NCI-H1436 (cell line): ENCODE measurements at places on chromosomes 2 and 18.

- no peak for DNase-seq
Observed at GRCh38 chr2:48693645-48694044, 61.9 kb downstream of the LHCGR start.

DNA sequence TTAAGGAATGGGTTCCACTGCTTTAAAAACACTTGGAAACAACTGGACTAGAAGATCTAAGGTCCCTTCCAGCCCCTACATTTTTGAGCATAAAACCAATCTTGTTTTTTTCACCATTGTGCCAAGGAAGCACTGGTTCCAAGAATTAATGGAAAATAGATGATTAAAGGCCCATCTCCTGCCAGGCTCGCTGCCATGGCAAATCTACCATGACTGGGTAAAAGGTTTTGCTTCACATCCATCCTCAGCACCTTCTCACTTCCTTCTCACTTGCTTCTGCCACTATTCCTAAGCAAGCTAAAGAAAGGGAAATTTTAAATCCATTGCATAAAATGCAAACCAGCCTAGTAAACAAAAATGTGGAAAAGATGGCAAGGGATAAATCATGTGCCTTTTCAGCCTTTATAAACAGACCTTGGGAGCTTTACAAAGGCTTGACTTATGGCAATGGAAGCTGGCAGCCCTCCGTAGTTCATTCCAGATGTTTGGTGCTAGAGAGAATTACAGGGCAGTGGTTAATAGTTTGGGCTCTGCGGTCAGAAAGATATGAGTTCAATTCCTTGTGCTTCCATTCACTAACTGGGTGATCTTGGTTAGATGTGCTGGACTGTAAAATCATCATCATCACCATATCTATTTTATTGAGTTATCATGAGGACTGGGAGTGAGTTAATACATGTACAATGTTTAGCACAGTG is 27.0 kb upstream of the ST3GAL5 start:
- DNase-seq, result no peak

- no peak for DNase-seq
Observed at GRCh38 chr2:51516667-51517066, 484.7 kb upstream of the NRXN1 start.

DNA sequence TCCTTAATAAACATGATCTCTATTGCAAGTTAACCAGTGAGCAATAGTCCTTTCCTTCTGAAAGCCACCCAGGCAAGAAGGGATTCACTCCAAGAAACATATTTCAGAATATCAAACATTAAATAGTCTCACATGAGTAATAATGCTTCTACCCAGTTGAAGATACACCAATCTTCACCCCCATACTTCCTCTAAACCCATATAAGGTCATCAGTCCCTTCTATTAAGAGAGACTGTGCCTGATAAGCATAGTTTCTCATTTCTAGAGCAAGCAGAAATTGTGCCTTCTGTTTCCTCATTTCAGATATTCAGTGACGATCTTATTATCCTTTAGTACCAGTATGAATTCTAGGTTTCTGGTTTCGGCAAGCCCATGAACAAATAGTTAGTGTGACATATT is 64.6 kb downstream of the DSEL start:
- DNase-seq, result no peak

DNA sequence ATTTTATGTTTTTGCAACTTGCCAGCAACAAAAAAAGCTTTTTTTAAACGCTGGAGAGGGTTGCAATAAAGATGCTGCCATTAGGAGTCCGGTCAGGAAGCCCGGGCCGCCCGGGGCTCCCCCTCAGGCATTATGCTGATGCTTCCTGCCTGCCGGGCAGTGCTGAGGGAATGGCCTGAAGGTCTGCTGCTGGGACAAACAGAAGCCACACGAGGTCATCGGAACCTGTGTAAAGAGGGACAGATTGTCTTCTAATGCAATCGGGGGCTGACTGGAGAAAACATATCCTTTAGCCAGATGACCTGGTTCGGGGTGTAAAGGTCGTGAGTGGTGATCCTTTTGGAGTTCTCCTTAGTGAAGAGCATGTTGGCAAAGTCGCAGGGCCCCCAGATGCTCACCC is 2.3 kb downstream of the IMPA2 start:
- DNase-seq, result no peak

- no peak for DNase-seq
Observed at GRCh38 chr2:150282771-150283371, 204.6 kb downstream of the RND3 start.

GRCh38 chr2:24214880-24215279 is 40.0 kb downstream of the FAM228A start:
- no peak for DNase-seq

GRCh38 chr2:192579965-192580700 is 385.4 kb upstream of the TMEFF2 start:
- no peak for DNase-seq

DNA sequence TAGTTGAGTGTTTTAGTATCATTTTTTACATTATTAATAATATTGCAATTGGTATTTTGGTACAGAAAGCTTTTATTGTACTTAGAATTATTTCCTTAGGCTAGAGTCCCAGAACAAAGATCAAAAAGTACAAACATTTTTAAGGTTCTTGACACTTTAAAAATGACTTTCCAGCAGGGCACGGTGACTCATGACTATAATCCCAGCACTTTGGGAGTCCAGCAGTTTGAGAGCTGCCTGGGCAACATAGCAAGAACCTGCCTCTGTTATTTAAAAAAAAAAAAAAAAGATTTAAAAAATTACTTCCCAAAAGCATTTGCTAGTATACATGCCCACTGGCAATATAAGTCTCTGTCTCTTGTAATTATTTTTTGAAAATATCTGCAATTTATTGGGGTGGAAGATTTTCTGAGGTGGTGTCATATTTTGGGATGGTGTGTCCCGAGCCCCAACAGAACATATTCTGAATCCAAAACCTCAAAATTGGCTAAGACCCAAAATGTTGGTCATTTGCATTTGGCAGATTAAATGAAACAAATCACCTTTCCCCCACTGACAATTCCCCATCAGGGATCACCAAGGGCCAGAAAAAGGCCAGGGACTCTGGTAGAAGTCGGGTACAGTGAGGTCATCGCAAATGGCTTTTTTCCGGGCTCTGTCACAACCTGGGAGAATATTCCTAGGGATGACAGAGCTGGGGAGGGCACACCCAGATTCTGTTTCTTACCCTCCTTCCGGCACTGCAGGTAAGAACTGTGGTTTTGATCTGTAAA is 42.1 kb downstream of the NIFK start:
- no peak for DNase-seq

- no peak for DNase-seq
Observed at GRCh38 chr2:73187549-73187948, 14.8 kb upstream of the NOTO start.

DNA sequence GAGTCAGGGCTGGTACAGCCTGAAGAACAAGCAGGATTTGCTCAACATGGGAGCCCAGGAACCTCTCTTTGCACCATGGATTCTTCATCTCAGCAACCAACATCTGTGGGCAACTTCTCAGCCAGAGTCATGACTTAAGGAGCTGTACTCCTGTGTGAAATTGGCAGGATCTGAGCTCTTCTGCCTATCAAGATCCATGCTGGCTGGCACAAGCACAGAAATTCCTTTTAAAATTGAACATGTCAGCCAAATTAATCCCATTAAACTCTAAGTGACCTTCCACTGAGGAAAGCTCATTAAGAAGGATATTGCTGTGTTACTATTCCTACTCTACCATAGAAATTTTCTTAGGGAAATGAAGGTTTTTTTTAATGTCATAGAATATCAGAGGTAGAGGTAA is 110.5 kb upstream of the SCG2 start:
- DNase-seq, result no peak

GRCh38 chr2:71467180-71467815 is 13.9 kb downstream of the DYSF start:
- DNase-seq, result no peak

- DNase-seq, result no peak
Observed at GRCh38 chr18:48803951-48804855, 146.6 kb downstream of the SMAD7 start.

DNA sequence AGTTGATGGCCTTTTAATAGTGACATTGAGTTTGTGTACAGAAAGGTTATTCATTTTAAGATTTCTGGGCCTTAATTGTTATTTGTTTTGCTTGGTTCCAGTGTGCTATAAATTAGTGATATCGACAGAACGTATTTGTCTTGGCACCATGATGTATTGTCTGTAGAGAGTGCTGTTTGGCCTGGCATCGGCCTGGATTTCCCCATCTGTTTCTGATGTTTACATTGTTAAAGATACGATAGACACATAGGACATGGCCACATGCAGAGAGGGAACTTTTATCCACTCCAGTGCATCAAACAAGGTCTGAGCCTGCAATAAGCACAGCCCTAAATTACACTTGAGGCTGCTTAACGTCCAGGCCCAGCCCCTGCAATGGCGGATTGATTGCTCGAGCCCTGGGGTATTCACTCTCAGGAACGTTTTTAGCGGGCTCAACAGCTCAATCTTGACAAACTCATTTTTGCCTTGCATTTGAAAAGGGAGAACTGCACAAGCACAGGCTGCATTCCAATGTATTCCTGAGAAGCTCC is 144.7 kb downstream of the SLC4A3 start:
- no peak for DNase-seq

- no peak for DNase-seq
Observed at GRCh38 chr2:16245481-16246054, 305.2 kb downstream of the MYCN start.

DNA sequence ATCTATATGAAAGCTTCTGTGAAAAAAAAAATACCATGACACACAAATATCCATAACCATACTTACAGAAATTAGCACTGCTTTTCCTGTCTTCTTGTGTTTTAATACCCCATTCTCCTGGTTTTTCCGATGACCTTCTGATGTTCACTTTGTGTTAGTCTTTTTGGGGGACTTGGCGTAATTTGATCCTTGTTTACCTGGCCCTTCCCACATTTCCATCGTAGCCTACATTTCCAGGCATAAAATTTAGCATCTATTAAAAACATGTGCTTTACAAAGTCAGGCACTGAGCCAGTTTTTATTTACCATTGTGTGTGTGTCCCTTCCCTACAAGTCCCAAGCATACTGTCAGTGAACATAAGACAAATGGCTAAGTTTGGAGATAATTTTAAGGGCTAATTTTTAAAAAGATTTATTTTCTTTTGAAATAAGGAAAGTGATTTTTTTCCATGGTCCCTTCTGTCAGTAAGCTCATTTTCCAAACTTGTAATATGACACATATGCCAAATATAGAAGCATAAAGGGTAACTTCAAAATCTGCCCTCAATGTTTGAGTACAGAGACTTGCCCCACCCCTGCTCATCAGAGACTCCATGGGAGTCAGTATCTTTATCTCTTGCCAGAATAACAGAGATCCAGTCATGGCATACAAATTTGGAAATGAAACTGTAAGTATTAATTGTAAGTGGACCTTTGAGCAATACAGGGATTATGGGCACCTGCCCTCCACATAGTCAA is 27.3 kb downstream of the SESTD1 start:
- DNase-seq, result no peak

DNA sequence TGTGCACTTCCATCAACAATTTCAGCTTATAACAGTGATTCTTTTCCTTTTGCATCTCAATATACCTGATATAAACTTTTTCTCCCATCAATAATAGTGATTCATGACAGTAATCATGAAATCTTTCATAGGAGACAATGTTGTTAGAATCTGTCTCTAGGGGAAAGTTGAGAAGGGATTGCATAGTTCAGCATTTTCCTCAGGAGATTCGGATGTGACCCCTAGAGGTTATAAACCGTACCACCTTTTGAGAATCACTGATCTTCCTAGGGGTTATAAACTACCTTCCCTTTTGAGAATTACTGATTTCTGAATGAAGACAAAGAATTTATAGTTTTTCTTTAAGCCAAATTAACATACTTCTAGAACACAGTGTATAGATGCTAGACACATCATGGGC is 53.0 kb upstream of the GALNT3 start:
- DNase-seq, result no peak

DNA sequence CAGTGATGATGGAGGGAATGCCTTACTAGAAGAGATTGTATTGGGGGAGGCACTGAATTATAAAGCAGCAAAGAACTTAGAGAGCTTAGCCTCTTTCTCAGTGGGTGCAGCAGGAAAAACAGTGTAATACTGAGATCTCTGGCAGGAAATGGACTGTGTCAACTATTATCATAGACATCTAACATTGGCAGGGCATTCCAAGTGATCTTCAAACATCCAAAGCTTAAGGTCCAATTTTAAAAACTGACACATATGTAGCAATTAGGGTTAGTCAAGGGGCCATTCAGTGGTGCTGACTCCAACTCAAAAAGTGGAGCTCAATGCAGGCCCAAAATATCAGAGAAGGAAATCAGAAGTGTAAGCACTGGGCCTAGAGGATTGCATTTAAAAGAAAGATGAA is 106.6 kb upstream of the DDX18 start:
- DNase-seq, result no peak

GRCh38 chr2:15874321-15874720 is 66.0 kb upstream of the MYCN start:
- no peak for DNase-seq

DNA sequence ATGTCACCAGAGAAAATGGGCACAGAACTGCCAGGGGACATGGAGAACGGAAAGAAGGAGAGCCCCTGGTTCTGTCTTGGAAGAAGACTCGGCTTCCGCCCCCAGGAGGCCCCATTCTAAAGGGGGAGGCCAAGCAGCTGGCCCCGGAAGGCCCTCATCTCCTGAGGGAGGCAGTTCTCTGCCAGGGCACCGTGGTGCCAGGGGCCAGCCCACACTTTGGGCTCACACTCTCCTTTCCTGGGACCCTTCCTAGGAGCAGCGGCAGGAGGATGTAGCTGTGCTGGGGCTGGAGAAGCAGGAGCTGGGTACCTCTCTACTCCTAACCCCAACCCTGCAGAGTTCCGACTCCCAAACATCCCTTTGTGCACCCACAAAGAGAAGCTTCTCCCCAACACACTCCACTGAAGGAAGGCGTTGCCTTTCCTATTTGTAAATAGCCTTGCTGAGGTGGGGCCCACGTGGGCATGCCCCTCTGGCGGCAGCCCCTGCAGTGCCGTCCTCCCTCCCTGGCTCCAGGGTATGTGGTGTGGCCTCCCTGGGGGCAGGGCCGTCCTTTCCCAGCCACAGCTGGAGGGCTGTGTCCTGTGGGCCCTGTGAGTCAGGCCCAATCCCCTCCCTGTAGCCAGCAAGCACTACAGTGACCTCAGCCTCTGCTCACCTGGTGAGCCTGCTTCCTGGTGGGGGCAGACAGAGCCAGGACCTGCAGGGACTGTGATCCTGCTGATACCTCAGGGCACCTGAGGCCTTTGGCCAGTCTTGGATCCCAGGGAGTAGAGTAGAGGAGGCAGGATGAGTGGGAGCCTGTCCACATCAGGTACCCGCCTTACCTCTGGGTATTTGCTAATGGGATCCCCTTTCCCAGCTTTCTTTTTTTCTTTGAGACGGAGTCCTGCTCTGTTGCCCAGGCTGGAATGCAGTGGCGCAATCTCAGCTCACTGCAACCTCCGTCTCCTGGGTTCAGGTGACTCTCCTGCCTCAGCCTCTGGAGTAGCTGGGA is 26.6 kb downstream of the ZFP36L2 start:
- no peak for DNase-seq

- no peak for DNase-seq
Observed at GRCh38 chr18:13455471-13455870, 236.9 kb downstream of the LDLRAD4 start.

GRCh38 chr2:233372855-233373254 is 18.6 kb downstream of the DGKD start:
- no peak for DNase-seq

- DNase-seq, result no peak
Observed at GRCh38 chr2:15973481-15974401, 33.4 kb downstream of the MYCN start.
